C1 segment of cervical spinal cord (tissue), 14 donors: ENCODE measurements at places on chromosomes 11 and 22.

DNA sequence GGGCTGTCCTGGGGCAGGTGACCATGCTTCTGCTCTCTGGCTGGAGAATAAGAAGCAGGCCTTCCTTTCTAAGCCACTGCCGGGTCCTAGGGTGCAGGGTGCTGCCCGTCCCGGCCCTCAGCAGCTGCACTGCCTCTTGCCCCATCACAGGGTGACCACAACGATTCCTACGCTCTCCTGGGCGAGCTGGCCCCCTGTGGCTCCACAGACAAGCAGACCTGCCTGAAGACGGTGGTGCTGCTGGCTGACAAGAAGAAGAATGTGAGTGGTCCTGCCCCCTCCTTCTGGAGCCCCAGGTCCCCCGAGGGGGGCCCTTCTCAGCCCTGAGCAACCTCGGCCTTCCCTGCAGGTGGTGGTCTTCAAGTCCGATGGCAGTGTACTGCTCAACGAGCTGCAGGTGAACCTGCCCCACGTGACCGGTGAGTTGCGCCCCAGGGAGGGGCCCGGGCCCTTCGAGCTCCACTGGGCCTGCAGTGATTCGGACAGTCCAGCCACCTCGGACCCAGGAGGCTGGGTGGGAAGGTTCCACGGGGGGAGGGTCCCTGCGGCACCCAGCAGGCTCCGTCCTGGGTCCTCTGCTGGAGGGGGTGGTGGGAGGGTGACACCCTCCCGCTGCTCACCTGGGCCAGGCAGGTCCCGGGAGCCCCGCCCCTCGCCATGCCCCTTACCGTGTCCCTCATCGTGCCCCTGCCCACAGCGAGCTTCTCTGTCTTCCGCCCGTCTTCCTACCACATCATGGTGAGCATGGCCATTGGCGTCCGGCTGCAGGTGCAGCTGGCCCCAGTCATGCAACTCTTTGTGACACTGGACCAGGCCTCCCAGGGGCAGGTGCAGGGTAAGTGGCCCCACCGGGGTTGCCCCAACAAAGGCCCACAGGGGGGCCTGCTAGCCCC lies 8.3 kb downstream of the MUC2 start:
- no peak for DNase-seq

GRCh38 chr22:28779833-28780232 lies 7.3 kb downstream of the CCDC117 start:
- DNase-seq = no peak

GRCh38 chr11:75388386-75389275 lies 10.7 kb upstream of the RPS3 start:
- DNase-seq = peak; percentile 30

DNA sequence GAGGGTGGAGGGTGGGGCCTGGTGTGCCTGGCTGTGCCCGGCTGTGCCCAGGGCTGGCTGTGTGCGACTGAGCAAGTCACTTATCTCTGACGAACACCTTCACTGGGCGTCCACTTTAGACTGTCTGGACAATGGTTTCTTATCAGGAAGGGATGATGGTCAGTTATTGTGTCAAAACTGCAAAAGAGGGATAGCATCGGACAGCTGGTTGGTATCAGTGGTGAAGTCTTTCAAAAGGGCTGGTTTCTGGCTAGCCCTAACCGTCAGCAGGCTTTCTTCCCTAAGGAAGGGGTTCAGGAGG lies 4.1 kb upstream of the MGAT3 start:
- DNase-seq = no peak
